H54 (cell line): ENCODE measurements at places on chromosomes 12 and 14.

DNA sequence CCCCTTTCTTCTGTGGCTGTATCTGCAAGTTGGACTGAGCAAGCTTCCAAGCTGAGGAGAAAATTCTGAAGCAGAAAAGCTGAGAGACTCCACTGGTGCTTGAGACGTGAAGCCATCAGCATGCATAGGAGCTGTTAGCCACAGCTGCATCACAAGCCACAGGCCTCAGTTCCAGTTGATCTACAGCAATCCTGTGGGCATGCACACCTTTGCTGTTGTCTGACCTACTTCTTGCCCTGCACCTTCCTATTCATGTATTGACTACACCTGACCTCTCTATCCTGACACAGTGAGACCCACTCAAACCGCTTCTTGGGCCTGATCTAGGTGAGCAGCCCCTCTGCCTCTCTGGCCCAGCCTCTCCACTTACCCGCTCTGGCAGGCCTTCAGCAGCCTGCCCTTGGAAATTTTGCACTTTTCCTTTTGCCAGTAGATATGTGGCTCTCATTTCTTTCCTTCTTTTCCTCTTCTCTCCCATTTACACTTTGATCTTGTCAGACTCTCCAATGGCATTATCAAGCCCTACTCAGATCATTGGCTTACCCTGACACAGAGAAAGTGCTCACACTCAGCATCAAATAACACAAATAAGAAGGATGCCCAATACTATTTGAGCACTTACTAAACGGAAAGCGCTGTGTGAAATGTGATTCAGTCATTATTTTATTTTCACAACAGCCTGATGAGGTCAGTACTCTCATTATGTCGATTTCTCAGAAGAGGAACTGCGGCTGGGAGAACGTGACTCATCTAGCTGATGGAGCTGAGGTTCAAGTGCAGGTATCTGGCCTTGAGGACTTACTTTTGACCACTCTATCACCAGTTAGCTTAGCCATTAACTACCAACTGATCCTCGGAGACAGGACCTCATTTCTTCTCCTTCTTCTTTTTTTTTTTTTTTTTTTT, 21.9 kb upstream of the PTGR2 start:
- no peak for DNase-seq

GRCh38 chr12:74031045-74031444, 506.6 kb upstream of the ATXN7L3B start:
- DNase-seq, result no peak

- DNase-seq, result no peak
These were observed 1128.3 kb upstream of the FLRT2 start for GRCh38 chr14:84401631-84402030.

GRCh38 chr14:64997108-64997794, 10.6 kb downstream of the FNTB start:
- DNase-seq, result no peak

DNA sequence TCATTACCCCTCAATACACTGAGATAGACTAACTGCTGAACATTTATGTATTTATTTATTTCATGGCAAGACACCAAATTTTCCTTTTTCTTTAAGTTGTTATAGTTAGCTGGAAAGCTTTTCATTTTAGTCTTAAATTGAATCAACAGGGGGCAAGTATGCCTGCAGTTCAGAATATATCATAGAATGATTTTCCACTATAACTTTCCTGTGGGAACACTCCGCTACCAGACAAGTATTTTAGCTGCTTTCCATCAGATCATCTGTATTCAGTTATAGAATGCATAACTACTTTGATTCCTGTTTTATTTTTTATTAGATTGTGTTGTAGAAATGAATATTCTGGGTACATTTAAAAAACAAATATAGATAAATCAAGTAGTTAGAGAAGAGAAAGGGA, 102.0 kb downstream of the SLC6A15 start:
- DNase-seq, result no peak

DNA sequence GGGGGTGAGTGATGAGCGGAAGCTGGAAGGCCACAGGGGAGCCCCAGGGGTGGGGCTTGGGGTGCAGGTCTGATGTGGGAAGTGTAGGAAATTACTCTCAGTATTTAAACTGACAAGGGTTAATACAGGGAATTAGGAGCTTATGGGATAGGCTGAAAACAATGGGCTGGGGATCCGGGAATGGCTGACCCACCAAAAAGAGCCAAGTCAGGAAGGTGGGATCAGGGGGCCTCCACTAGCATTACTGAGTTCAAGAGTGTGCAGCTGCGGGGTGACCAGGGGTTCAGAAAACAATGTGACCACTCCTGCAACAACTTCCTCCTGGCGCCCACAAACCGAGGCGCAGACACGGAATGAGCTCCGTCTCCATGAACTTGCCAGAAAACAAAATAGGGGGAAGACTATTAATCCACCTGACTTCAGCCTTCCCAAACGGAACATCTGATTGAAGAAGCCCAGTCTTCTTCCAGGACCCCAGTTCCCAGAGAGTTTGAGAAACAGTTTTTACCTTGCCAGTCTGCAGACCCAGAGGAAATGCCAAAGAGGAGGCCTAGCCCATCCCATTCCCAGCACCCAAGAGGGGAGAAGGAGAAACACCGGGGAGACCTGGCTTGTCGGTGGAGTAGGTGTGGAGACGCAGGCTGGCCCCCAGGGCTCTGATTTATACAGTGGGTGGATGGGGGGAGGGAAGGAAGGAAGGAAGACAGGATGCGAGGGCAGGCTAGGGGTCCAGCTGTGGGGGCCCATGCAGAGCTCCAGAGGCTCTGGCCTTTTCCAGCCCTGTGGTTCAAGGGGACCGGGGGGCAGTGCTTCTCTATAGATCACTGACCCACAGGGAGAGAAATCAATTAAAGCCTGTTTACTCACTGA, 16.5 kb upstream of the YY1 start:
- no peak for DNase-seq

- DNase-seq, result peak; percentile 51
These were observed 28.3 kb downstream of the MLXIP start for GRCh38 chr12:122106843-122107242.

- no peak for DNase-seq
These were observed 7.3 kb upstream of the MRPL42 start for GRCh38 chr12:93460003-93460402.

GRCh38 chr14:98077176-98077575, 1194.8 kb downstream of the BCL11B start:
- DNase-seq, result no peak

GRCh38 chr12:80445083-80445793, 1.2 kb downstream of the PTPRQ start:
- DNase-seq, result no peak

GRCh38 chr12:26046203-26046602, 78.6 kb downstream of the BHLHE41 start:
- DNase-seq, result no peak

DNA sequence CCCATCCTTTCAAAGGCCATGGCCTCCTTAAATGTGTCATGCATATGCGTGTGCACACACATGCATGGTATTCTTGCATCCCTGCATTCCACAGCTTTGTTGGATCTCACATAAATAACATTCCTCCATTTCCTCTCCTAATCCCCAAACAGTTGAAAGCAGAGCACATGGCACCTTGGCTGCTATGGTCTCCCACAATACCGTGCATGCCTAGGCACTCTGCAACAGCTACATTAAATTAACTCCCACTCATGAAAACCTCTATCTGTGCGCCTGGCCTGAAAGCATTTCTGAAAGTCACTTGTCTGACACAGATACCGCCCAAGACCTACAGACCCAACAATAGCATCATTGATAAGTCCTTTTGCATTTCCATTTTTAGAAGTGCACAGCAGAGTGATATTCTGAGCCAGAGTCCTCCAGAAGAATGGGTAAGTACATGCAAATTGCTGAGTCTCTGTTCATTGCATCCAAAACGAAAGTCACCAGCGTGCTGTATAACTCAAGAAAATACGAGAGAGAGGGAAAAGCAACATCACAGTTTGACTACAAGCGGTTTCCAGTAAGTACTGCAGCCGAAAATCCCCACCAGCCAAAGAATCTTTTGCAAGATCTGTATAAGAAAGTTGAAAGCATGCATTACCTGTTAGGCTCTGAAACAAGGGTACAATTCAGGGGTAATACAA, 436 bp downstream of the ASB2 start:
- DNase-seq, result no peak

GRCh38 chr12:20205854-20206253, 162.5 kb upstream of the PDE3A start:
- DNase-seq, result no peak

DNA sequence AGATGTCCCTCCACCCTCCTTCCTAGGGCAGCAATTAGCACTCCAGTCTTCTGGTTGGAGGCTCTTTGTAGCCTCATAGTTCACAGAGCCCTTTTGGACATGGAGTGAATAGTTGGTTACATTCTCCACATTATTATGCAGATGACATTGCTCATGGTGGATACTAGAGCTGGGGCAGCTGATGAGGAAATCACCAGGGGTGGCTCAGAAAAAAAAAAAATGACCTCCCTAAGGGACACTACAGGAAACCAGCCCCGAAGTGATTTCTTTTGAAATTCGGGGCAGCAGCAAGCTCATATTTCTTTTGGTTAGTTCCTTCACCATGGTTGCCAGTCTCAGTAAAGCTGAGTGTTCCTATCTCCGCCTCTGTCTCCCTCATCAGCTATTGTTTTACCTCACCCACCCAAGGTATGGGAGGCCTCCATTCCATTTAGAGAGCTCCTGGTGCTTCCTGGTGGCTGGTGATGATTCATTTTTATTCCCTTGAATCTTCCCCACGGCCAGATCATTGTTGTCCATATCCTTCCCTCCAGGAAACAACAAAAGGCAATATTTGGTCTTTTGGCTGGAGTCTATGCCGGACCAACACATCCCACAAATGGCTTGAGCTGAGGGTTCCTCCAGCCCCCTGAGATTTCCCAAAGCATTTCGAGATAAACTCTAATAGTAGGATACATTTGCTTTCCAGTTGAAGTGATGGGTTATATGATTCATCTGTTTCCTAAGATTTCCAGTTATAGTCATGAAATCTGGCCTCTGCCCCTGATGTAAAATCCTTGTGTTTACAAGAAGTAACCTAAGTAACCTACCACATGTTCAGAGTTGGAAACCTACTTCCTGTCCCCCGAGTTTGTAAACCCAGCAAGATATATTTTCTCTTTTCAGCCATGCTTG, 56.2 kb upstream of the NID2 start:
- no peak for DNase-seq

DNA sequence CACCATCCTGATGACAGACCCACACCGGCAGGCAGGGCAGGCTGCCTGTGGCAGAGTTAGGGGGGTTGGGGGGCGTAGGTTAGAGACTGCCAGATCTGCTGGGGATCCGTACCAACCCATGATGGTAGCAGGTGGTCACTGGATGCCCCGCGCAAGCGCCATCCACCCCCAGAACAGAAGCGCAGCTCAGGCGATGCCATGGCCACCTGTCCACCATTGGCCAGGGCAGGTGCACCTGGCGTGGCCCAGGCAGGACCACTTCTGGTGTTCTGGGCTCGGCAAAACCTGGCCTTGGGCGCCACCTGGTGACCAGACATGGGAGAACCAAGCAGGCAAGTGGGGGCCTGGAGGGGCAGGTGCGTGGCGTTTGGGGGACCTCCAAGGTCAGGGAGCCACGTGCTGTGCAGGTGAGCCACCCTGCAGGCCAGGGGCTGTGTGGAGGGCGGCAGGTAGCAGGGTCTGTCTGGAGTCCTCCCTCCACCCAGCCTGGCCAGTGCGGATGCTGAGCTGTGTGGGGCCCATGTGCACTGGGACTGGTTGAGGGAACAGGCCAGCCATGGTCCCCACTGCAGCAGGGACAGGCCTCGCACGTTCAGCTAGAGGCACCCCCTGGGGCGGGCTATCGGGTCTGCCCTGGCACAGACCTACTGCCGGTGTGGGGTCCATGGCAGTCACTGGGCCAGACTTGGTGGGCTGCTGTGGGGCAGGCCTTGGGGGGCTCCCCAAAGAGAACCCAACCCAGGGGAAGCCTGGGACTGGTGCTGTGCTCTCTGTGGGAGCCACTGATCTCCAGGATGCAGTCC, 15.6 kb downstream of the BAG5 start:
- peak; percentile 76 for DNase-seq

DNA sequence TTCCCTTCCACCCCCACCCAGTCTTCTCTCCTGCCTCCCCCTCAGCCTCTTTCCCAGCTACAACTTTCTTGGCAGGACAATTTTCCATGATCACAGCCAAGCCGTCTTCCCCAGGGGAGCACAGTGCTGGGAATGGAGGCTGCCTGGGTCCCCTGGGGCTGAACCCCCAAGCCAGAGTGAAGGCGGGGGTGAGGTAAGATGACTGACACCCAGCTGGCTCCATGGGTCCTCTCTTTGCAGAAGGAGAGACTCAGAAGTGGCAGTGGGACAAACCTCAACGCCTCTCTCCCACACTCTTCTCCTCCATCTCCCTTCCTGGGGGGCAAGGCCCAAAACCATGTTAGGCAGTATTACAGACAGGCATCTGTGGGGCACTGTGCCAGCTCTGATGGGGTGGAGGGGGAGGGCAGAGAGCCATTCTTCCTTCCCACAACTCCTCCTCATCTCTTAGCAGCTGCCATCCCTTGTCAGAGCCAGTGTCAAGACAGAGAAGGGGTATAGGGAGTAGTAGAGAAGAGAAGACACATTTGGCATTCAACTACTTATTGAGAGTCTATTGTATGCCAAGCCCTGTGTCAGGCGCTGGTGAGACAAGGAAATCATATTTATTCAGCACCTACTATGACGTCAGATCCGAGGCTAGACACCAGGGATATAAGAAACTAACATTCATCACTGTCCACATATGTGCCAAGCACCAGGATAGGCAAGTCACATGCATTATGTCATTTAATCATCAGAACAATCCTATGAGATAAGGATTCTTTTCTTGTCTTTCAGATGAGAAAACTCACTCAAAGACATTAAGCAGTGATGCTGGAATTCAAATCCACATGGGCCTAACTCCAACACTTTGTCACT, 3.6 kb downstream of the ITGA7 start:
- DNase-seq, result no peak

DNA sequence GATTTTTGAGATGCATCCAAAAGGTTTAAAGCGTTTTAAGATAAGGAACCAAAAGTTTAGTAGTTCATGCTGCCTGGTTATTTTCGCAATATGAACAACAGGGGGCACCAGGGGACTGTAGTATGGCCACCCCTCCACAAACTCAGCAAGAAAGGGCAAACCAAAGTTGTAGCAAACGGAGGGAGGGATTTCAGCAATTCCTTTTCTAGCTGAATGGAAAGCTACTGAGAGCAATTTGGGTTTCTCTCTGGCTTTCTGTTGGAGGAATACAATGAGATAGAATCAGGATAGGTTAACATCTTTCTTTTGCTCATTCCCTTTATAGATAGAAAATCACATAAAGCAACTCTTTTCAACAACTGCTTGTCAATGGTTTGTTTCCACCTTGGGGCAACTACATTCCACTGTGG, 62.5 kb downstream of the DRAM1 start:
- DNase-seq, result peak; percentile 34

- DNase-seq, result no peak
These were observed 86.0 kb upstream of the LGR5 start for GRCh38 chr12:71353607-71354006.

DNA sequence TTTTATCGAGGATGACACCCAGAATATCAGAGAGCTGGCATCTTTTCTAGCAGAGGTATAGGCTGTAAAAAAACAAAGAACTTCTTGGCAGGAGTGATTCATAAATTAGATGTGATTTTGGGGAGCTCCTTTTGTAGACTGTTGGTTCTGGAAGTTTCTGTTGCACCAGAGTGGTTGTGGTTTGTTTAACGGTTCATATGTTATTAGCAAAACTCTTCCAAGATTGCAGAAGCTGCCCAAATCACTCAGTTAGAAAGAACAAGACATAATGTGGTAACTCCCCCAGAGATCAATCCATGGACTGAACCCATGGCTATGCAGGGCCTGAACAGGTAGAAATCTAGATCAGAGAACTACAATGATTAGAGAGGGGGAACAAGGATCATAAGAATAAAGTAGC, 6.7 kb upstream of the RNASE10 start:
- no peak for DNase-seq

GRCh38 chr14:91893669-91894068, 26.3 kb upstream of the TC2N start:
- no peak for DNase-seq

- DNase-seq, result no peak
These were observed 431.2 kb upstream of the PDE3A start for GRCh38 chr12:19937161-19937560.
